ENCODE measurements at places on chromosomes 11 and 22. TPM values are rescaled to one million over a fixed set of nuclear protein-coding genes. Genes with fewer than 3 reads are reported as not detected.
A peak's percentile ranks its signal among the peaks of the same experiment; 100 is the strongest.

Gene SMIM38
- total RNA-seq = 0.63 TPM

Gene DGCR2
- 67.7 TPM for total RNA-seq

Gene FREY1
- total RNA-seq = 1.0 TPM

DNA sequence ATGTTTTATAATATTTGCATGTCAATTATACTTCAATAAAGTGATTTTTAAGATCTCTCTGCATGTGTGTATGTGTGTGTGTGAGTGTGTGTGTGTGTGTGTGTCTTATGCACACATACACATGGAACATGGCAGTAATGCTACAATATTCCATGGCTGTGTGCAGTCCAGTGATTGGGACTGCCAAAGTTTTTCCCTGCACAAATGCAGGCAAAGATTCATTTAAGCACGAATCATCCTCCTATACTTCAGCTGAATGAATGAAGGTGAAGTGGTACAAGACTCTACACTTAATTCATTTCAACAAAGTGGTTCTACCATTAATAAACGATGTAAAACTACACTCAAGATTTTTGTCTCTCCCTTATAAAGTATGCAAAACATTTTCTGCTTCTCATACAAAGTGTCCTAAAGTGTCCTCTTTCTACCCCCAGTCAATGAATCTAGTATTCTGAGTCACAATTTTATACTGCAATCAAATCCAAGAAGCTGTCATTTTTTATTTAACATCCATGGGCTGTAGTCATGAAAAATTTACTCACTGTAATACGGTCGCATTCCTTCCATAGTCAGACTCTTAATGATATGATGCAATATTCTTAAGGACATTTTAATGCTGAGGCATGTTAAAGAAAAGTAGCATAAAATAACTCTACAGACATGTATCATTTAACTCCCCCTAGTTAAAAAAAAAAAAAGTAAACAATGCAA, 132.4 kb downstream of the TTC28 start:
- H3K27ac ChIP-seq = no peak overlapping the region
- H3K4me3 ChIP-seq = no peak overlapping the region
- H3K4me1 ChIP-seq = no peaks in the 10 kb centered on the region
- no peaks in the 10 kb centered on the region for H3K36me3 ChIP-seq

GRCh38 chr11:103907548-103908455, 128.6 kb upstream of the DDI1 start:
- no peak overlapping the region for H3K4me3 ChIP-seq
- H3K4me1 ChIP-seq = no peaks in the 10 kb centered on the region
- no peaks in the 10 kb centered on the region for H3K36me3 ChIP-seq
- H3K27me3 ChIP-seq = no peaks in the 10 kb centered on the region

- peaks cover 19% of the 10 kb centered on the region for H3K36me3 ChIP-seq
- peaks cover 8% of the 10 kb centered on the region for H3K4me1 ChIP-seq
- no peak for DNase-seq
- H3K27me3 ChIP-seq = no peaks in the 10 kb centered on the region
Observed at GRCh38 chr11:134250246-134250645, 2.9 kb downstream of the THYN1 start.

DNA sequence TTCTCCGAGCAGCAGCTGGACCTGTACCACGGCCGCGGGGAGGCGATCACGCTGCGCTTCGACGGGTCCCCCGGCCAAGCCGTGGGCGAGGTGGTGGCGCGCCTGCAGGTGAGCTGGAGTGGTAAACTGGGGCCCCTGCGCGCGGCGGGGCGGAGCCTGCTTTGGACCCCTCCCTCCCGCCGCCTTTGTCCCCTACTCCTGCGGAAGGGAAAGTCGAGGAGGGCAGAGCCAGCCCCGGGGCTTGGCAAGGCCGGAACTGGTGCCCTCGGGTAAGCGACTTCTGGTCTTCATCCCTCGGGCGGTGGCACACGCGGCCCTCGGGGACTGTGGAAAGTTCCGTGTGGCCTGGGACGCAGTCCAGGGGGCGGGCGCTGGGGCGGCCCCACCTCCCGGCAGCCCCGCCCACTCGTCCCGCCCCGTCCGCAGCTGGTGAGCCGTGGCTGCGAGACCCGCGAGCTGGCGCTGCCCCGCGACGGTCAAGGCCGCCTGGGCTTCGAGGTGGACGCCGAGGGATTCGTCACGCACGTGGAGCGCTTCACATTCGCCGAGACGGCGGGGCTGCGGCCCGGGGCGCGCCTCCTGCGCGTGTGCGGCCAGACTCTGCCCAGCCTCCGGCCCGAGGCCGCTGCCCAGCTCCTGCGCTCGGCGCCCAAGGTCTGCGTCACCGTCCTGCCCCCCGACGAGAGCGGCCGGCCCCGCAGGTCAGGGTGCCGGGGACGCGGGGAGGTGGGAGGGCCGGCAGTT, 9.2 kb downstream of the SIPA1 start:
- peak; percentile 80 for DNase-seq
- H3K4me1 ChIP-seq = peaks cover 14% of the 10 kb centered on the region
- H3K27ac ChIP-seq = no peak overlapping the region

- H3K4me1 ChIP-seq = peaks cover 4% of the 10 kb centered on the region
- no peaks in the 10 kb centered on the region for H3K27me3 ChIP-seq
- no peak overlapping the region for H3K4me3 ChIP-seq
- DNase-seq = no peak
- H3K36me3 ChIP-seq = no peaks in the 10 kb centered on the region
Observed at GRCh38 chr11:122337704-122338103, 221.7 kb upstream of the BLID start.

DNA sequence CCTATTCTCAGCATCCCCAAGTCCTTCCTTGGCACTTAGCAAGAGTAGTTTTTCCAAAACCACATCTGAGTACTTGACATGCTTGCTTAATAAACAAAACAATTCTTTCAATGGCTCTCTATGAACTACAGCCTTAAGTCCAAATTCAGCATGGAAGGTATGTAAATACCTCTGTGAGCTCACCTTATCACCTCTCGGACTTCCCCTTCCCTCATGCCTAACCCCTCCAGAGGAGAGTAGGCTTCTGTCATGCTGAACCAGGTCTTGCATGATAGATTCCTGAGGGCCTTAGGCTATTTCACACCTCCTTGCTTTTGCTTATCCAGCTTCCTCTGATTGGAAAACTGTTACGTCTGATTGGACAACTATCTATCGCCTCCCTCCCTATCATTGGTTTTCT, 312.9 kb upstream of the CCDC90B start:
- no peak overlapping the region for H3K27ac ChIP-seq
- H3K27me3 ChIP-seq = no peaks in the 10 kb centered on the region
- H3K4me1 ChIP-seq = no peaks in the 10 kb centered on the region

DNA sequence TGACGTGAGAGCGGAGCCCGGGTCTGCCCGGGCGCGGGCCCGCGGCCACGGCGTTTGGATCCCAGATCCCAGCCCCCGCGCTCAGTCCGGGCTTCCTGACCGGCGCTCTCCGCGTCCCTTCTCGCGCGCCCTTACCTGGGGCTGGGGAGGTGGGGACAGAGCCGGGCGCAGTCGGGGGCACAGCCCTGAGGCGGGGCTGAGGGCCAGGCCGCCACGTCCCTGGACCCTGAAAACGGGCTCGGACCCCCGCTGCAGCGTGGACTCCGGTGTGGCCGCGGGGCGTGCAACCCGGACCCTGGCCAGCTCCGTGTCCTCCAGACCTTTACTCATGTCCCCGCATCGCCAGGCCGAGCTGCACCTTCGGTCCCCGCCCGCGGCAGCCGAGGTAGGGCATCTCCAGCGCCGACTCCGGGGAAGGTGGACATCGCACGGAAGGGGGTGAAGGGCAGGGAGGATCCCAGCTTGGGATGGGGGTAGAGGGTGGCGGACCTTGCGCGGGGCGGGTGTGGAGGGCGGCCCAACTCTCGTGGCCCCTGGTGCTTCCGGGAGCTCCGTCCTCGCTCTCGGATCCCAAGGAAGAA, 9.9 kb upstream of the AIFM3 start:
- peak overlapping the region; percentile 26 for H3K4me3 ChIP-seq
- H3K4me1 ChIP-seq = peaks cover 6% of the 10 kb centered on the region
- DNase-seq = peak; percentile 82
- H3K27me3 ChIP-seq = no peaks in the 10 kb centered on the region
- peak overlapping the region; percentile 17 for H3K27ac ChIP-seq

DNA sequence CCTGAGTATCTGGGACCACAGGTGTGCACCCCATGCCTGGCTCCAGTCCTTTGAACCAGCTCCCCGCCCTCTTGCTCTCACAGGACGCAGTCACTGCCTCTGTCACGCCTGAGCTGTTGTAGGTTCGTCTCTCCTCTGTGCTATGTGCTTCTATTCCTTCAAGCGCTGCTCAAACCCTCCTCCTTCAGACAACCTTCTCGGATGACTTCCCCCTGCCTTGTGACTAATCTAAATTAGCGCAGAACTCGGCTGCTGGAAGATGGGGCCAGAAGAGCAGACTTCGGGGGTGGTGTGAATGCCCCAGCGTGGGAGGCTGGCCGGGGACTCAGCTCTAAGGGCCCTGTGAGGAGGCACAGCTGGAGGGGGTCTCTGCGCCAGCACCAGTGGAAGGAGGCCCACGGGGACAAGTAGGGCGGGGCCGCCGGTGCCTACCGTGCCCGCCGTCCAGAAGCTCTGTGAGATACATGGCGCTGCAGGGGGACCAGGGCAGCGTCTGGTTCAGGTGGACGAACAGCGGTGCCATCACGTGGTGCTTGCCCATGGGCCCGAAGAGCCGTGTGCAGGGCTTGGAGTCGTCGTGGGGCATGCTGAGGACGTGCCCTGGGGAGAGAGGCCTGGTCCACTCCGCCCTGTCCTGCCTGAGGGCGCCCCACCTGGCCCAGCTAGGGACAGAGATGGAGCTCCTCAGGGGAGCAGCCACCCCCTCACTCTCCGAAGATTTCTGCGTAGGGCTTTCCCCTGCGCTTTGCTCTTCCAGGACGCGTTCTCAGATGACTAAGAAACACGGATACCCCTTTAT, 12.5 kb downstream of the ADAMTS8 start:
- no peaks in the 10 kb centered on the region for H3K27me3 ChIP-seq
- H3K36me3 ChIP-seq = no peaks in the 10 kb centered on the region
- no peak overlapping the region for H3K27ac ChIP-seq
- DNase-seq = peak; percentile 81
- no peak overlapping the region for H3K4me3 ChIP-seq
- H3K4me1 ChIP-seq = no peaks in the 10 kb centered on the region

- H3K36me3 ChIP-seq = no peaks in the 10 kb centered on the region
- no peak overlapping the region for H3K27ac ChIP-seq
- H3K27me3 ChIP-seq = no peaks in the 10 kb centered on the region
- no peak overlapping the region for H3K4me3 ChIP-seq
Observed at GRCh38 chr22:26445577-26446275, 16.7 kb downstream of the ASPHD2 start.

- H3K4me1 ChIP-seq = no peaks in the 10 kb centered on the region
- H3K4me3 ChIP-seq = no peak overlapping the region
- no peak overlapping the region for H3K27ac ChIP-seq
- no peaks in the 10 kb centered on the region for H3K27me3 ChIP-seq
Observed at GRCh38 chr22:23696326-23696851, 5.6 kb downstream of the RGL4 start.

DNA sequence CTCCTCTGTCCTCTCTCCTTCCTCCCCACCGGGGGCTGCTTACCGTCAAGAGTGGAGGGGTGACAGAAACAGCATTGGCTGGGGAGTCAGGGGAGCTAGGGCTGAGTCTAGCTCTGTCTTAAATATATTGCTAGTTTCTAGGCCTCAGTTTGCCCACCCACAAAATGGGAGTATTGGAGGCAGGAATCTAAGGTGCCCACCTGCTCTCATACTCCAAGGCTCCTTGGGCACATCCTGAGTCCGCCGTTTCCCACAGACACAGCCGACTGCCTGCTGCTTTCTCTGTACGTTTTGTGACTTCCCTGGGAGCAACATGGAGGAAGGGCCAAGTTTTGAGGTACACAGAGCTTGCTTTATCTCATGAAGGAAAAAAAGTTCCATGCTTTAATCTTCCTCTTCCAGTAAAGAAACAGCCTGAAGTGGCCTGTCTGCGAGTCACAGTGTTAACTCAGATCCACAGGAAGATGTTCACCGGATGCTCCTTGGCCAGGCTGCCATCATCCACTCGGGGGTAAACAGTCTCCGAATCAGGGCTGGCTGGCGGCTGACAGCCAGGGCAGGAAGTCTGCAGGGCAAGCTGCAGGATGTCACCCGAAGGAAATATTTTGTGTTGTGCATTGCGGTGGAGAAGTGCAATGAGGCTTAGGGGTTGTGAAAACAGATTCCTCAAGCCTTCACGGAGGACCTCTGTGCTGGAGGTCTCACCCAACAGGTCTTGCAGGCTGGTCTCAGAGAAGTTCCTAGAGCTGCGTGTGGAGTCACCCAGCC, 11.0 kb upstream of the CERK start:
- no peaks in the 10 kb centered on the region for H3K4me1 ChIP-seq
- no peak for DNase-seq
- H3K27me3 ChIP-seq = no peaks in the 10 kb centered on the region
- no peak overlapping the region for H3K27ac ChIP-seq

All from kidney (tissue), 22 donors.